ENCODE measurements at places on chromosomes 1 and 21.

- no peak for DNase-seq
Measured at GRCh38 chr1:55071477-55071876, 32.1 kb downstream of the PCSK9 start.

GRCh38 chr1:7648761-7649384 is 122.2 kb upstream of the VAMP3 start:
- no peak for DNase-seq

GRCh38 chr1:64878931-64879611 is 87.3 kb downstream of the JAK1 start:
- DNase-seq = no peak

- no peak for DNase-seq
Measured at GRCh38 chr1:85570446-85571180, 9.9 kb upstream of the CCN1 start.

DNA sequence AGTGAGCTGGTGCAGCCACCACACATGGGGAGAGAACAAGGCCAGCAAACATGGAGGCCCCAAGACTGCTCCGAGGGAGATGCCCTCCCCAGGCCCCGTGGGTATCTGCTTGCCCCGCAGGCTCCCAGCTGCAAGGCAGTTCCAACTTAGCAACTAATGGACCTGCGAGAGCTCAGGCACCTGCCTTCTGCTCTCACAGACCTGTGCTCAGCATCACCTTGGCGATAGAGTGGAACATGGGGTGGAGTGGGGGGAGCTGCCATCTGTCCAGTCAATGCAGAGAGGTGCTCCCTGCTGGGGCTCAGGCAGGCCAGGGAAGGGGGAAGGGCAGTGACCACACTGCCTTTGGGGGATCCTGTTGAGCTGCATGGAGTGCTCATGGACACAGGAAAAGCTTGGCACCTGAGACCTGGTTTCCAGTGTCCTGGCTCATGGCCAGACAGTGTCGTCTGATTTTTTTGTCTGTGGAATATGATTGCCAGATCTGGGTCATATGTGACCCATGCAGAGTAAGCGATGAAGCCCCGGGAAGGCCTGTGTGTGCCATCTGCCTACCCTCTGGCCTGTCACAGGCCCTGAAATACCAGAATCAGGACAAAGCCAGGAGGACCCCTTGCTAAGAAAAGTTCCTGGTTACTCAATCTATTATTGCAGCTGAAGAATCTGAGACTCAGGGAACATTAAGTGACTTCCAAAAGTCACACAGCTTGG is 39.9 kb upstream of the TENT5C start:
- DNase-seq = no peak

- DNase-seq = no peak
Measured at GRCh38 chr1:41807390-41807789, 111.3 kb downstream of the HIVEP3 start.

DNA sequence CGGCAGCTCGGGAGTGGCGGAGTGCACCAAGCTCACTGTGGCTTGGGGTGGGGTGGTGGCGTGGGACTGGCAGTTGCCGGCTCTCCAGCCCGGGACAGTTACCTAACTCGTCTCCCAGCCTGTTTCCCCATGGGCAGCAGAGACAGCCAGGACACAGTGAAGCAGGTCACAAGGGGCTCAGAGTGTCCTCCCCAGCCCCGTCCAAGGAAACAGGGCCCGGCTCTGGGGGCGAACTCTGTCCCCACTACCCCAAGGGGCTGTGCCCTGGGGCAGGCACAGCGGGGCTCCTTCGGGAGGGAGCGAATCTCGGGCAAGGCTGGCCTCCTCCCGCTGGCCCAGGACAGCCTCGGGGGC is 759 bp downstream of the GPR157 start:
- no peak for DNase-seq

GRCh38 chr21:26834181-26834905 is 10.9 kb downstream of the ADAMTS1 start:
- no peak for DNase-seq

DNA sequence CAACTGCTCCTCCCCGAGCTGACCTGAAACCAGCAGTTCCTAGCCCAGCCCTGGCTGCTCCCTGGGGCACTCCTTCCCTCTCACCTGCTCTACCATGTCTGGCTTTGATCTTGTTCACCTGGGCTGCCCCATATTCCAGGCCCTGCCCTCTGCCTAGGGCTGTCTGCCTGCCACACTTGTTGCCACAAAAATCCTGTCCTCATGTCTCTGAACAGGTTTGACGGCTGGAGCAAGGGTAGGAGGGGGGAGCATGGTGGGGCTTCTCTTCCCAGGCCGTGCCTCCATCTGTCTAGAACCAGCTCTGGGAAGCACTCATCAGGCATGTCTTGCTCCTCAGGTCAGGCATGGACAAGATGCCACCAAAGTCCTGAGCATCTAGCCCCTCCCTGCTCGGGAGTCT is 44.3 kb upstream of the WNT2B start:
- DNase-seq = no peak

DNA sequence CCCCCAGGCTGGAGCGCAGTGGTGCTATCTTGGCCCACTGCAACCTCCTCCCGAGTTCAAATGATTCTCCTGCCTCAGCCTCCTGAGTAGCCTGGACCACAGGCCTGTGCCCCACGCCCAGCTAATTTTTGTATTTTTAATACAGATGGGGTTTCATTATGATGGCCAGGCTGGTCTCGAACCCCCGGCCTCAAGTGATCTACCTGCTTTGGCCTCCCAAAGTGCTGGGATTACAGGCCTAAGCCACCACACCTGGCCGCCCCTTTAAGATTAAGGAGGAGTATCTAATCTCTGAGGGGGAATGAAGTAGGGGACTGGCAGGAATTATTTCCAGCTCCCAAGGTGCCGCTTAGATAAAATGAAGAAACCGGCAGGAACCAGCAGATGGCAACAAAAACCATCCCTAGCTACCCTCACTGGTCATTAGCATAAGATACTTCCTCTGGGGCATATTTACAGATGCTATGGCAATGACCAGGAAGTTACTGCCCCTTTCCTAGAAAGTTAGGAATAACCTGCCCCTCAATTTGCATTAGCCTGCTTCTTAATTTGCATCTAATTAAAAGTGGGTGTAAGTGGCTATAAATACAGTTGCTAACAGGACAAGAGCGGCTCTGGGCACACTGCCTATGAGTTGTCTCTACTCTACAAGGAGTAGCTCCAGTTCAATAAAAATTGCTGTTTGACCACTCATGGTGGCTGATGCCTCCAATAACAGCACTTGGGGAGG is 7.1 kb upstream of the NSUN4 start:
- DNase-seq = no peak

GRCh38 chr1:221631556-221631955 is 110.3 kb downstream of the DUSP10 start:
- DNase-seq = no peak

- DNase-seq = no peak
Measured at GRCh38 chr1:61636376-61636775, 88.6 kb downstream of the TM2D1 start.

DNA sequence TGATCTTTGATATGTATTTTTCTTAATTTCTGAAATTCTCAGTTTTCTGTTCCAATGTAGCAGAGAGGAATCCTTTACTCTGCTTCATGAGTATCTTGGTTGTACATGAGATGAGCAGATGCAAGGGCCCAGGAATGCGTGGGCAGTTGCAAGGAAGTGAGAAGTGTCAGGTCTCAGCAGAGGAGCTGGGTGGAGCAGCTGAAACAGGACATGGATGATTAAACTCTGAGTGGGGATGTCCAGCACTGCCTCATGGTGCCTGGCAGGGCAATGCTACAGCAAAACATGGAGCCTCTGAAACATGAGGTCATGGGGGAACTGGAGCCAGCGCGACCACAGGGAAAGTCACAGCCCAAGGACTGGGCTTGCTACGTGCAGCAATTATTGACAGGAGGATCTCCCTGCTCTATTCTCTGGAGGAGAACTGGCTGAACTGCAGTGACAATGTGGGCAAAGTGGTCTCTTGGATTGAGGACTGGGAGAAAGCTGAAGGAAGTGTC is 48.4 kb downstream of the COLGALT2 start:
- DNase-seq = peak; percentile 34

DNA sequence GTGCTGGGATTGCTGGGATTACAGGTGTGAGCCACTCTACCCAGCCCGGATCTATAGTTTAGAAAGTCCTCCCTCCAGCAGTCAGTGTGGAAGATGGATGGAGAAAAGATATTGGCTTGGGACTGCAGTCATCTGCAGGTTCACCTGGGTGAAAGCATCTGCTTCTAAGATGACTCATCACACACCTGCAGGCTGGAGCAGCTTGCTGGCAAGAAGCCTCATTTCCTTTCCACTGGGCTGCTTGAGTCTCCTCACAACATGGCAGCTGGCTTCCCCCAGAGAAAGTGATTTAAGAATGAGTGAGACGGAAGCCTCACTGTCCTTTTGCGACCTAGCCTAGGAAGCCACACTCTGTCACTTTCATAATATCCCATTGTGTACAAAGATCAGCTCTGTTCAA is 50.0 kb downstream of the FOXO6 start:
- no peak for DNase-seq

DNA sequence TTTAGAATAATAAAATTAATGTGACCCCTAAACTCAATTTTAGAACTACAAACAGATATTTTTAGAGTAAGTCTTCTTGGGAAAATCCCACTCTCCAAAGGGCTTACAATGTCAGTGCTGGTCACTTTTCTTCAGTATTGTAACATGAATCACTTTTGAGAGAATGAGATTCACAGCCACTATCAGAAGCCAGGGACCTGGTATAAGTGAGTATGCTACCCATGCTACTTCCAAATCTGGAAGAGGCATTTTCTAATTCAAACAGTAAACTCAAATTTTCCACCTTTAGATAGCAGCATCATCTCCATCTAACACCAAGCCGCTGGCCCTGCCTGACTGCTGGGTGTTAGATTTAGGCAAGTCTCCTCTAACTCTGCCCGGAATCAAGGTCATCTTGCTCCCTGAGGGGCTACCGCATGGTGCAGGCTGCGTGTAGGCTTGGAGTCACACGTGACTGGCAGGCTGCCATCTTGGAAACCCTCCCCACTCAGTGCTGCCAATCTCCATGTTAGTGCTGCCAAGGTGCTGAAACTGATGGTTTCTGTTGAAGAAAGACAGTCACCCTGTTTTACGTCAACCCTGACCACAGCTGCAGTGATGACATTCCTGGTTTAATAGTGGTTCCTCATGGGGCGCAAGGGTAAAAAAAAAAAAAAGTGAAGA is 882.9 kb upstream of the B3GALT2 start:
- no peak for DNase-seq
